Activated CD8-positive, alpha-beta memory T cell treated with anti-CD3 and anti-CD28 coated beads for 1 hour (primary cell): ENCODE measurements at places on chromosomes 5 and 9.
A peak's percentile ranks its signal among the peaks of the same experiment; 100 is the strongest.

GRCh38 chr9:89323390-89323789, 5.1 kb downstream of the SECISBP2 start:
- DNase-seq = no peak

GRCh38 chr5:92328584-92329259, 945.6 kb upstream of the ARRDC3 start:
- no peak for DNase-seq

DNA sequence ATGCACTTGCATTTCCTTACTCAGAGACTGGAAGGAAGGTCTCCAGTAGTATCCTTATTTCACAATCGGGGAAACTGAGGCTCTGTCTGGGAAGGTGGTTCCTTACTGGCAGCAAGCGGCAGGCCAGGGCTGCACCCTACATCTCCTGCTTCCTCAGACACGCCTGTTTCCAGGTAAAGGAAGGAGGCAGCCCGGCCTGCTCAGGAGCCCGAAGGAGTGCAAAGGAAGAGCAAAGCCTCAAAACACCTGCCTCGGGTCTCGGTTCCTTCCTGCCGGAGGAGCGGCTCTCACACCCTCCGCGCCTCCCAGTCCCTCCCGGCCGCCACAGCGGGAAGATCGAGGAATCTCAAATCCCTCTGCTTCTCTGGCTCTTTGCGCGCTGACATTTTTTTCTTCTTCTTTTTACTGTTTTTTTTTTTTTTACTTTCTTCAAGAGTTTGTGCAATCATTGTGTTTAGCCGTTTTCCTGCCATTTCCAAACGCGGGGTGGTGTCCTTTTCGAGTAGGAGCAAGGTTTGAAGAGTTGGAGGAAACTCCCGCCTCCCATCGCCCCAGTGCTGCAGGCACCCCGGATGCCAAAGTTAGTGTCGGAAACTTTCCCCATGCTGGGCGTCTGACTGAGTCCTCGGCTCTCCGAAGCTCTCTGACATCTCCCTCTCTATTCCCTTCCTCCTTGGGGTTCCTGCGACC, 1.0 kb downstream of the GGTA1 start:
- DNase-seq = no peak

DNA sequence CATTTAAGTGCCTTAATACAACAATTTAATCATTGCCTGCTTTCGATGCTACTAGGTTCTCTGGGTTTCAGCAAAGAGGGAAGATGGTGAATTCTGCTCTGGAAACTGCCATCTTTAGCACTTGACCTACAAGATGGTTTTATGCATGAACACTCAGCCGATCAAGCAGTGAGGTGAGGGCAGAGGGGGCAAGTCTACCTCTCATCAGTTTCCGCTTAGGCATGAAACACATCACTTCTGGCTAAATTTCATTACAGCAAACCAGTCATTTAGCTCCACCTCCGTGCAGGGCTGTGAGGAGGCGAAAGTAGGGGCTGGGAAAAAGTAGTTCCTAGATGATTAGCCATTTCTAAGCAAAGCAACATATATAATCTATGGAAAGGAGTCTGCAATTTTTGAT, 1018.0 kb downstream of the CDH18 start:
- DNase-seq = no peak

DNA sequence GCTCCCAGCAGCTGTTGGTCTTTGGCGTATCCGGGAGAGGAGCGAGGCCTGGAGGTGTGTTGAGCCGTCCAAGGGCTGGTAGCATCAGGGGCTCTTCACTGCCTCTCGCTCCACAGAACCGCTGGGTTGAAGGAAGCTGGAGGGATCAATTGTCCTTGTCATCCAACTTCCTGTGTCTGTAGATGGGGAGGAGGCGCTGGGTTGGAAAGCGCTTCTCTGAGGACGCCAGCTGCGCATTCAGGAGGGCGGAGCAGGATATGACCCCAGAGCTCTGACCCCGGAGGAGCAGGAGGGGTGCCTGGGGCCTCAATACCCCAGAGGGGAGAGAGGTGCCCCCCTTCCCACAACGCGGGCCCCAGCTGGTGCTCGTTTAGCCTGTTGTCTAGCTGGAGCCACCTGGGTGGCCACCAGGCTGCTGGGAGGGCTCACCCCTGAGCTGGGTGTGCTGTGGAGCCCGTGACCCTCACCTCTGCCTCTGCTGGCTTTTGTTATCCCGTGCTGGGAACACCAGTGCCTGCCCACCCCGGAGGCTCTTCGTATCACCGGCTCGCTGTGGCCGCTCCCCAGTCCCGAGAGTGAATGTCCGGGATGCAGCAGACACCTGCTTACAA, 2.0 kb upstream of the DBH start:
- no peak for DNase-seq

GRCh38 chr5:52728686-52729085, 59.0 kb upstream of the ITGA1 start:
- DNase-seq = no peak

DNA sequence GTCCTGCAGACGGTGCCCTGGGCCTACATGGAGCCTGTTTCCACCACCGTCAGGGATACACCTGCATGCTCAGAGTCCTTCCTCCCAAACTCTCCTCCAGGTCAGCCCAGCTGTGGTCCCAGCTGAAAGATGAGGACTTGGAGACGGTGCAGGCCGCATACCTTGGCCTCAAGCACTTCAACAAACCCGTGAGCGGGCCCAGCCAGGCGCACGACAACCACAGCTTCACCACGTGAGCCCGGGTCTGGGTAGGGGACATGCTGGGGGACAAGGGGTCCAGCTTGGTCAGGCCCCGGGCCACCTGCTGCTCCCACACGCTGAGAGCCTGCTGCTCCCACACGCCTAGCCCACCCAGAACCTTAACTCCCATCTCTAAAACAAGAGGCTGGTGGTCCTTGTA, 16.6 kb upstream of the CARD19 start:
- no peak for DNase-seq

DNA sequence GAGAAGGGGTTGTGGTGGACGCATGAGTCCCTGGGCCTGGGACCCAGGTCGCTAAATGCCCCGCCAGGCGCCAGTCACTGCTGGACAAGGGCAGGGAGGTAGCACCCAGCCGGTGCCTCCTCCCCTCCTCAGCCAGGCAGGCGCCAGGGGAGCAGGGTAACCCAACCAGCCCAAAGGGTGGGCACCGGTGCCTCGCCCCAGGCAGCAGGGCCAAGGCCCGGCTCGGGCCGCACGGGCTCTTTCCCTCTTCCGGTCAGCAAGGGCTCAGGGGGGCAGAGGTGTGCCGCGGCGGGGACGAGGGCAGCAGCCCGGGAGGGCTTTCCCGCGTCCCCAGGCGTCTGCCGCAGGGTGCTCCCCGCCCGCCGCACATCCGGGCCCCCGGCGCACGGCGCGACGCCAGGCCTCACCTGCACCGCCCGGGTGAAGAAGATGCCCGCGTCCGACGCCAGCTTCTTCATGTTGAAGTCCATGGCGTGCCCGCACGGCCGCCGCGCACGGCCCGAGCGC, 393 bp downstream of the SH3GLB2 start:
- DNase-seq = peak; percentile 19

GRCh38 chr5:115577741-115578140, 24.5 kb downstream of the TICAM2 start:
- no peak for DNase-seq

- DNase-seq = peak; percentile 86
Observed at GRCh38 chr9:6015278-6016157, at the start of gene RANBP6. Gene RANBP6, minus strand, starts transcription at chr9:6015624. Its CDS starts 17 bp downstream, at chr9:6015607.

DNA sequence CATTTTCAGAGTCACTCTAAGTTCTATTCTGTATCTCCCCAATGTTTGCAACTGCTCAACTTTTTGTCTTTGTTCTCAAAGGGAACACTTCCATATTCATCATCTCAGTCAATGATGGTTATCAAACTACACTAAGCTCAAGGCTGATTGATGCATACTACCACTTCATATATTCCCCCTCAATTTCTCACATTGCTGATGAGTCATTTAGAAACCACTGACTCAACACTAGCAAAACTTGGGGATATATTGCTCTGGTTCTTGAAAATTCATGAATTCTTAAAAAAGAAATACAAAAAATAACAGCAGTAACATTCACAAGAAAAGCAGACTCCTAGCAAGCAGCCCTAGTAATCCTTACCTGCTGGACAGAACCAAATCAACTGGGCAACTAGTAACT, 52.2 kb downstream of the ABHD17B start:
- no peak for DNase-seq

DNA sequence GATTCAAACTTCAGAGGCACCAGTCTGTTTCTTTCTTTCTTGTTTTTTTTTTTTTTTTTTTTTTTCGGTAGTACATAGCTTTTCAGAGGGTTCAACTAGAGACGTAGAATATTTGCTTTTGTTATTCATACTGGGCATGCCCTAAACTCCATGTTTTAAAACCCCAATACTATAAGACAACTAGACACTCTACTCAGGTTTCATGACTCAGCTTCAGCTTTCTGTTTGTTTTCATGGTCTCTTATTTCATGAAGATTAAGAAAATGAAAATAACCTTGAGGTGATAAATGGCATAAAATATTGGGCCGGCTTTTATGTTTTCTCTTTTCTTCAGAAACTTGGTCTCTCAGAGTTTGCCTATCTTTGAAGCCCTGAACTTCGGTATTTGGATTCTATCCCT, 2126.3 kb upstream of the ACO1 start:
- DNase-seq = no peak

DNA sequence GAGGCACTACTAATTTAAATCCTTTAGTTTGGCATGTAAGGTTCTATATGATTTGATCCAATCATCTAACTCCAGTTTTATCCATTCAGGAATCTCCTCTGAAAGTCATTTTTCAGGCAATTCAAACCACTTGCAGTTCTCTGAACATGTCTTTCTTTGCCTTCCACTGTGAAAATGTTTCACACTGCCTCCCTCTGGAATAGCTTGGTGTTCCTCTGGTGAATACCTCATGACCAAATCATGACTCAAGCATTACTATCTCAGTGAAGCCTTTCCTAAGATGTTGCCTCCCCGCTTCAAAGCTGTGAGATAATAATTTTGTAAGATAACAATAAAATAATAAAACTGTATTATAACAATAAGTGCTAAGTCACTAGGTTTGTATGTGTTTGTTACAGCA, 981.1 kb downstream of the DTWD2 start:
- DNase-seq = no peak

GRCh38 chr9:92696619-92697018, 26.7 kb upstream of the IPPK start:
- no peak for DNase-seq

- no peak for DNase-seq
Observed at GRCh38 chr5:71481441-71481840, 26.0 kb downstream of the BDP1 start.

DNA sequence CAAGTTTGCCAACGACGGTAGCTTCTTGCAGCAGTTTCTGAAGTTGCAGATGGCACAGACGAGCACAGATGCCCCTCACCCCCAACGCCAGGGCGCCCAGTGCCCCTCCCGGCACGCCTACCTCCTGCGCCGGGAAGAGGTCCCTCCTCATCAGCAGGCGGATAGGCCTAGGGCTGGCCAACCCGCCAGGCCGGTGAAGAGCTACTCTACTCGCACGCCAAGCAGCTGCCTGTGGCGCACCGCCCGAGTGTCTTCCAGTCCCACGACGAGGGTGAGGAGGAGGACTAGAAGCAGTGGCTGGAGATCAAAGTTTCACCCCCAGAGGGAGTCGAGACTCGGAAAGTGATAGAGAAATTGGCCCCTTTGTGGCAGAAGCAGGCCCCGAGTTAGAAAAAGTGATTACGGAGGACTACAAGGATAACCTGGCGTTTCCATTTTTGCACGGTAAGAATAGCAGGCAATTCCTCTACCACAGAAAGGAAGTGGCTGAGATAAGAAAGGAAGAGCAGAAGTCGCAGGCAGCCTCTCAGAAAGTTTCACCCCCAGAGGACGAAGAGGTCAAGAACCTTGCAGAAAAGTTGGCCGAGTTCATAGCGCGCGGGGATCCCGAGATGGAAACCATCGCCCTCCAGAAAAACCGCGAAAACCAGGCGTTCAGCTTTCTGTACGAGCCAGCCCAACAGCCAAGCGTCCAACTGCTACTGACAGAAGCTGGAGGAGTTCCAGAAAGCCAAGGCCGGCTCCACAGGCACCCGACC, 170.4 kb downstream of the HINT1 start:
- DNase-seq = no peak

DNA sequence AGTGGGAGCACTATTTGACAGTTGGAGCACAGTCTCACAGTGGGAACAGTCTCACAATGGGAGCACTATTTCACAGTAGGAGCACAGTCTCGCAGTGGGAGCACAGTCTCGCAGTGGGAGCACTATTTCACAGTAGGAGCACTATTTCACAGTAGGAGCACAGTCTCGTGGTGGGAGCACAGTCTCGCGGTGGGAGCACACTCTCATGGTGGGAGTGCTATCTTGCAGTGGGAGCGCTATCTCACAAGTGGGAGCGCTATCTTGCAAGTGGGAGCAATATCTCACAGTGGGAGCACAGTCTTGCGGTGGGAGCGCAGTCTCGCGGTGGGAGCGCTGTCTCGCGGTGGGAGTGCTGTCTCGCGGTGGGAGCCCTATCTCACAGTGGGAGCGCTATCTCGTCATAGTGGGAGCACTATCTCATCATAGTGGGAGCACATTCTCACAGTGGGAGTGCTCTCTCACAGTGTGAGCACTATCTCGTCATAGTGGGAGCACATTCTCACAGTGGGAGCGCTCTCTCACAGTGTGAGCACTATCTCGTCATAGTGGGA, 56.1 kb downstream of the MED10 start:
- no peak for DNase-seq

DNA sequence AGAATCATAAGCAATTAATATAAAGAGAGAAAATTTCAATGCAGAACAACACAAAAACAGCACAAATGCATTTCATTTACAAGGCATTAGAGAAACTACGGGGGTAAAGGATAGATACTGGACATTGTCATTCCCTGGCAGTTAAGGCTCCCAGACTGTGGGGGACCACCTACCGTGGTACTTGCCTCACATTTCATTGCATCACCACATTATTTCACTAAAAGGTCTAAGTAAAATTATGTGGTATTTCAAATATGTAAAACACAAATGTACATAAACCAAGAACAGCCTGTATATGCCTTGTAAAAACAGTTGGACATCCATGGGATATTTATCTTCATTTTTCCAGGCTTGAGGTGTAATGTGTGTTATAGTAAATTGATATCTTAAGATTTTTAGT, 571.2 kb upstream of the ZNF462 start:
- no peak for DNase-seq

GRCh38 chr9:126248680-126249079, 77.9 kb upstream of the MVB12B start:
- no peak for DNase-seq

GRCh38 chr5:60945813-60946187, 795 bp downstream of the NDUFAF2 start:
- no peak for DNase-seq

- no peak for DNase-seq
Observed at GRCh38 chr5:7754997-7755596, 95.8 kb downstream of the CFAP90 start.

- no peak for DNase-seq
Observed at GRCh38 chr5:115510145-115510645, 34.4 kb downstream of the FEM1C start.

DNA sequence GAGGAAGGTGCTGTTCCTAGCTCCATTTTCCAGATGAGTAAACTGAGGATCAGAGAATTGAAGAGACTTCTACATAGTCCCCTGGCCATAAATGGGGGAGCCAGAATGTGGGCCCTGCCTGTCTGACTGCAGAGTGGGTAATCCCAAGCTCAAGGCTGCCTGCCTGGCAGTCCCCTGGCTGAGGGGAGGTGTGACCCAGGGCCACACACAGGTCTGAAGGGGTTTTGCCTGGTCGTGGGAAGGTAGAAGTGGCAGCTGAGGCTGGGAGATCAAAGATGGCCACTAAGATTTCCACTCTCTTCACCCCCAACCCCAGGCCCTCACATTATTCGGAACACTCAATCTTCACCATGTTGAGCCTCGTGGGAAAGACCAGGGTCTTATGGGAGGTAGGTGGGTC, 176.3 kb downstream of the MACROH2A1 start:
- no peak for DNase-seq
